Midbrain (tissue), 1 donor: ENCODE measurements at places on chromosomes 13 and 19.

- DNase-seq, result no peak
Observed at GRCh38 chr19:18833141-18833476, 1.4 kb downstream of the UPF1 start.

DNA sequence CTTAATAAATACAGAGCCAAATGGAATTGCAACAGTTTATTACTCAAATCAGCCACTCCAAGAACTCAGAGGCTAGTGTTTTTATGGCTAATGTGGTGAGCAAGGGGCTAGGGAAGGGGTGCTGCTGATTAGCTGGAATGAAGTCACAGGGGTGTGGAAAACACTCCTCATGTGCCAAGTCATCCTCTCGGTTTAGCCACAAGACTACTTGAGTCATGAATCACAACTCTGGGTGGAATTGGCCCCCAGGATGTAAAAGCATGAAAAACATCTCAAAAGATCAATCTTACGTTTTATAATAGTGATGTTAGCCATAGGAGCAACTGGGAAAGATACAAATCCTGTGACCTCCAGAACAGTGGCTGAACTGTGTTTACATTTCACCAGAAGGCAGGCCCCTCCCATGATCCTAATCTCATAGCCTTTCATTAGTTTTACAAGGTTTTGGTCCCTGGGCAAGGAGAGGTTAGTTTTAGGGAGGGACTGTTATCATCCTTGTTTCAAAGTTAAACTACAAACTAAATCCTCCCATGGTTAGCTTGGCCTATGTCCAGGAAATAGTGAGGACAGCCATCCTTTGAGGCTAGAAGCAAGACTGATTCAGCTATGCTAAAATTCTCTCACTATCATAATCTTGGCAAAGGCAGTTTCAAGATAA, 2020.1 kb upstream of the PCDH20 start:
- DNase-seq, result no peak

DNA sequence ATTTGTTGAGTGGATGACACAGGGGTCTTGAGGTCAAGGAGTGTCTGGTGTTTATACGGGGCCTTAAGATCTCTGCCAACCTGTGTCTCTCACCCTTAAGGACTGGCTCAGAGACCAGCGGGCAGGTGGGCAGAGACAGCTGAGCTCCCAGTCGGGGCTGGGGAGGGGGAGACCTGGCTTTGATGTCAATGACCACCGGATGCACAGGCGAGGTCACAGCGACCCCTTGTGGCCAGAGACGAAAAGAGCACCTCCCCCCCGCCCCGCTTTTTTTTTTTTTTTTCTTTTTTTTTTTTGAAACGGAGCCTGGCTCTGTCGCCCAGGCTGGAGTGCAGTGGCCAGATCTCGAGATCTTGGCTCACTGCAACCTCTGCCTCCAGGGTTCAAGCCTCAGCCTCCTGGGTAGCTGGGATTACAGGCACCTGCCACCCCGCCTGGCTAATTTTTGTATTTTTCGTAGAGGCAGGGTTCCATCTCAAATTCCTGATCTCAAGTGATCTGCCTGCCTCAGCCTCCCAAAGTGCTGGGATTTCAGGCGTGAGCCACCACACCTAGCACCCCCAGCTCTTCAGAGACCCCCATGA, 12.1 kb upstream of the KLK14 start:
- DNase-seq, result peak; percentile 1

DNA sequence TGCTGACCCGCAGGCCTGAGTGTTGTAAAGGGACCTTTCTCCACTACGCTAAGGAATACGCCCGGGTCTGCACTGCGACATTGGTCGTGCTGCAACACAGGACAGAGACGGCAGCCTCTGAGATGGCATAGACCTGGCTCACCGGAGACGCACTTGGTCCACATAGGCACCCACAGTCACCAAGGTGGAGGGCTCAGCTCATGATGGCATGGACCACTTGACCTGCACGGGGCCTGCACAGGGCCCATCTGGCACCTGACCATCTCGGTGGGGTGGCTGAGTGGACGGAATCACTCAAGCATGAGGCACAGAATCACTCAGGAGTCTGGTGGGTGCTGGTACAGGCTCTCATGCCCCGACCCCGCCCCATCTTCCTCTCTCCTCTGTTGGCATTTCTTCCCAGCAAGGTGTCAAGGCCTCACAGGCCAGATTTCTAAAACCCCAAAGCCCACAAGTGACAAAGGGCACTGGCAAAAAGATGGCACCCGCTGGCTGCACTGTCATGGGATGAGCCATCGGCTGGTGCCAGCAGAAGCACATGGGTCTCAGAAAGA, 45.9 kb downstream of the TSHZ3 start:
- no peak for DNase-seq

DNA sequence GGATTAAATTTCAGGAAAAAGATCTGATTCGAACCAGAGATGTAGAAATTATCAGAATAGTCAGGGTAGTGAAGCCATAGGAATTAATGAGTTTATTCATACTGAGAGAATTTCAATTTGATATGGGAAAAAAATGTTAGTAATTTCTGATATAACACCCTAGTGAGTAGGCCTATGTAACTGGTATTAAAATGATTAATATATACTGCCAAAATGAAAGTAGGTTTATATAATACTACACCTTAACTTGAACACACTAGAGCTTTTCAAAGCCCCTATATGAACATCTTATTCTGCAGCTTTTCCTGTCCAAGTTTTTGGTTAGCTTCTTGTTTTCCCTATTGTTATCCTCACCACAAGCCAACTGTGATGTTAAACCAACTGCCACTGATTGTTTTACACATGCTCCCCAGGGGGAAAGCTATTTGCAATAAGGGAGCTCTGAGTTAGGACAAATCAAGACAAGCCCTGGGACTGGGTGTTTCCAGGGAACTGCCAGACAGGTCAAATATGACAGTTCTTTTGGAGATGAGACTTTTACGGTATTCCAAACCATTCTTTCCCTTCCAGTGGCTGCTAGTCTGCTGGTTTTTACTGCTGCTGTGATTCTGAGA, 45.3 kb downstream of the FNDC3A start:
- DNase-seq, result no peak

DNA sequence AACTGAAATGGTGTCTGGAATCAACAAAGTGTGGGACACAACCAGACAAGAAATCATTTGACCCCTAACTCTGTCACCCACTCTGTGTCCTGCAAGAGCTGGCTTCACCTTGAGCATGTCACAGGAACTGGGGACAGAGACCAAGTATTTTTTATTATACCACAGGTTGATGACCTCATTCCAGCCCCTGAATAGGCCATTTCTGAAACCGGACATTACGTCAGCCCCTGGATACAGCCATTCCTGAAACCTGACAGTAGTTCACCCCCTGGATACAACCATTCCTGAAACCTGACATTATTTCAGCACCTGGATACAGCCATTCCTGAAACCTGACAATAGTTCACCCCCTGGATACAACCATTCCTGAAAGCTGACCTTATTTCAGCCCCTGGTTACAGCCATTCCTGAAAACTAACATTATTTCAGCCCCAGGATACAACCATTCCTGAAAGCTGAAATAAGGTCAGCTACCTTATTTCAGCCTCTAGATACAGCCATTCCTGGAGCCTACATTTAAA, 47.7 kb upstream of the CACNA1A start:
- no peak for DNase-seq

- DNase-seq, result no peak
Observed at GRCh38 chr13:21365574-21365973, 93.5 kb downstream of the ZDHHC20 start.

DNA sequence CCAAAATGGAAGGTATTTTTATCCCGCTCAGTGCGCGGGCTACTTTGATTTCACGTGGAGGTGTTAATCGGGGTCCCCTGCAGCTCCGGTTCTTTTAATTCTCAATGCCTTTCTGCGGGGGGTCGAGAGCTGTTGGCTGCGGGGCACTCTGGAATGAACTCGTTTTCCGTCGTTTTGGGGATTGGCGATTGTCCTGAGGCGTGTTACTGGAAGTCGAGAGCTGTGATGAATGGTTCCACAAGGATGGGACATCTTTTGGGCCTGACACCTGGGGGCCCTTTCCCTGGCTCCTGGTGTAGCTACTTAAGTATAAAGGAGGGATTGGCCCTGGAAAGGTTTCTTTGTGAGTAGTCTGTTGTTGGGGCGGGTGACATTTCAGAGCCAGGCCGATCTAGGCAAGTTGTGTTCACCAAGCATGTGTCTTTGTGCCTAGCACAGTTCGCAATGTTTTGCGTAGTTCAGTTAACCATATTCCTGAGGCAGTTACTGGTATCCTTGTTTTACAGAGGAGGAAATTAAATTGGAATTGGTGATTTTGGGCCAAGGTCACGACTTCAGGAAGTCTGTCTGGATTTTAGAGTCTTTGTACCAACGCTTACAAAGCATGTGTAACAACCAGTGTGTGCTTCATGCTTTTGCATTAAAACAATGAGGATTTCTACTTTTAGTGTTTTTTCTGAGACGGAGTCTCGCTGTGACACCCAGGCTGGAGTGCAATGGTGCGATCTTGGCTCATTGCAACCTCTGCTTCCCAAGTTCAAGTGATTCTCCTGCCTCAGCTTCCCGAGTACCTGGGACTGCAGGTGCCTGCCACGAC, 846 bp downstream of the RPL13A start:
- no peak for DNase-seq

DNA sequence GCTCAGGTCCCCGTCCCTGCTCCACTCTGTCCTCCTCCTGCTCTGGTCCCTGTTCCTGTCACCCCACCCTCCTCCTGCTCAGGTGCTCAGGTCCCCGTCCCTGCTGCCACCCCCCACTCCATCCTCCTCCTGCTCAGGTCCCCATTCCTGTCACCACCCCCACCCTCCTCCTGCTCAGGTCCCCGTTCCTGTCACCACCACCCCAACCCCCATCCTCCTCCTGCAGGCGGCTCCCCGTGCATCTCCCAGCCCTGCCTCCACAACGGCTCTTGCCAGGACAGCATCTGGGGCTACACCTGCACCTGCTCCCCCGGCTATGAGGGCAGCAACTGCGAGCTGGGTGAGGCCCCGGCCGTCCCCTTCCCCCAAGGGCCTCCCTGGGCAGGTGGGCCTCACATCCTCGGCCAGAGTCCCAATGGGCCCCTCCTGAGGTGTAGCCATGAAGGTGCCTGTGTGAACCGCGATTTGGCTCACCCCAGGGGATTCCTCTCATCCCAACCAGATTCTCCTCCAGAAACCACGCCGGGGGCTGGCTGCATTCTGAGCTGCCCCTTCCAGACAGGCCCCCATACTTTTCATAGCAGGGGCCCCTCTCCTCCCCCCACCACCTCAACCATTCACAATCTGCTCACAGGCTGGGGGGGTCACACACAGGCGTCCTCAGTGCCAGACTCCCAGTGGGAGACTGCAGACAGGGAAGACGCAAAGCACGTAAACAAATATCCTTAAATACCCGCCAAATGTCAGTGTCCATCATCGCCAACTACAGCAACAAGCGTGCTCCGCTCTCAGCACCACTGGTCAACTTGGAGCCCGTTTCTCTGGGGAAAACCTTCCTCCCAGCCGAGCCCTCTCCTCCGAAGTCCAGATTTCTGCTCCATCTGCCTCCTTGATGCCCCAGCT, 4.6 kb downstream of the PROZ start:
- DNase-seq, result no peak

- no peak for DNase-seq
Observed at GRCh38 chr13:62593804-62594203, 1178.2 kb upstream of the PCDH20 start.

DNA sequence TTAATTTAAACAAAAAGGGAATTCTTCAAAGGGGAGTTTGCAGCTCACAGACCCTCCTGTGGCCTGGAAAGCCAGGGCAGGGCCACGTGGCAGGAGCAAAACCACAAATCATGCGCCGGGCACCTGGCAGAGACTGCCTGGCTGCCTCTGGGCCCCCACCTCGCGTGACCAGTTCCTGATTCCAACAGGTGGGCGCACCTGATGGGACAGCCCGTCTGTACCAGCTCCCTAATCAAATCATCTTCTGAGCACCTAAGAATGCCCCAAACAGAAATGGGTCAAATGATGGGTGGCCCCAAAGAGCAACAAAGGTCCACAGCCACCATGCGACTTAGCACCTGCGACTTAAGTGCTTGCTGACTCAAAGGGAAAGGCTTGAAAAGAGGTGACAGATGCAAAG, 9.2 kb downstream of the TMTC4 start:
- DNase-seq, result no peak

- DNase-seq, result no peak
Observed at GRCh38 chr19:15656467-15656866, 15.8 kb downstream of the CYP4F3 start.

- no peak for DNase-seq
Observed at GRCh38 chr13:83333614-83334388, 548.5 kb downstream of the SLITRK1 start.

GRCh38 chr13:74530011-74530410, 395.8 kb upstream of the KLF12 start:
- no peak for DNase-seq

- DNase-seq, result no peak
Observed at GRCh38 chr13:95509521-95510310, 42.8 kb upstream of the CLDN10 start.
